Heart left ventricle (tissue), 16 donors: ENCODE measurements at places on chromosomes 16 and 17.

GRCh38 chr17:30906101-30906911 lies at the start of gene TEFM:
Gene TEFM, minus strand, starts transcription at chr17:30906238. Its CDS starts 40 bp downstream, at chr17:30906198.
- DNase-seq = peak; percentile 92

GRCh38 chr17:5895276-5895675 lies 174.9 kb upstream of the WSCD1 start:
- DNase-seq = no peak

DNA sequence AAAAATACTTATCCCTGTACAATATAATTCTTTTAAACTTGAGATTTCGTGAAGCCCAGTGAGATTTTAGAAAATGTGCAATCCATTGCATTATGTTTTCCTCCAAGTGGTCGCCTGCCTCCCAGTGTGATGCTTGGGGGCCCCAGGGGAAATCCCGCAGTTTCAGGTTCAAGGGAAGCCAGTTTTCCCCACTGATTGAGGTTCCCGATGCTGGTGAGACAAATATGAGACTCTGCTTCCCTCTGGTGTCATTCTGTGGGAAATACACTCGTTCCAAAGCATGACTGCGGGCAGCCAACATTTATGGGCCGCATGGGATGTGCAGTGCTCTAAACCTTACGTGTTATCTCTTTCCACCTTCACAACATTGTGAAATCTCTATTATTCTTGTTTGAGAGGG lies 200.8 kb downstream of the PRKCB start:
- DNase-seq = no peak

DNA sequence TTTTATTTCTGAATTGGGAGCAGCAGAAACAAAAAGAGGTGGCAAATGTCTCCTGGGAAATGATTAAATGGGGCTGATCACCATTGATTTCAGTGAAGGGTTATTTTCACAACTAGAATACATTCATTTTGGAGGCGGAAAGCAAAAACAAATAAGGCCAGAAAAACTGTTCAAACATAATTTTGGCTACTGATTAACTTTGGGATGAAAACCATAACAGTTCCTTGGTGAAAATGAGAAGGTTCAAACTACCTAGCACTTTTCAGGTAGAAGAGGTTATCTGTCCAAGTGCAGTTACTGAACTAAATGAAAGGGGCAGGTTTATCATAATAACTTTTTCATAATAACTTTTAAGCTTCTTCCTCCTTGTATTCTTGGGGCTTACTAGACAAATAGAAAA lies 718.5 kb downstream of the CDH11 start:
- no peak for DNase-seq

GRCh38 chr17:45143767-45144198 lies 4.5 kb upstream of the HEXIM1 start:
- peak; percentile 91 for DNase-seq

GRCh38 chr17:47935961-47936360 lies 5.4 kb upstream of the PNPO start:
- DNase-seq = no peak

- DNase-seq = no peak
Observed at GRCh38 chr16:27703545-27703944, 153.6 kb downstream of the KATNIP start.

- no peak for DNase-seq
Observed at GRCh38 chr17:48328457-48328856, 101.6 kb downstream of the SKAP1 start.

GRCh38 chr16:6967796-6968320 lies 364.8 kb upstream of the RBFOX1 start:
- no peak for DNase-seq

DNA sequence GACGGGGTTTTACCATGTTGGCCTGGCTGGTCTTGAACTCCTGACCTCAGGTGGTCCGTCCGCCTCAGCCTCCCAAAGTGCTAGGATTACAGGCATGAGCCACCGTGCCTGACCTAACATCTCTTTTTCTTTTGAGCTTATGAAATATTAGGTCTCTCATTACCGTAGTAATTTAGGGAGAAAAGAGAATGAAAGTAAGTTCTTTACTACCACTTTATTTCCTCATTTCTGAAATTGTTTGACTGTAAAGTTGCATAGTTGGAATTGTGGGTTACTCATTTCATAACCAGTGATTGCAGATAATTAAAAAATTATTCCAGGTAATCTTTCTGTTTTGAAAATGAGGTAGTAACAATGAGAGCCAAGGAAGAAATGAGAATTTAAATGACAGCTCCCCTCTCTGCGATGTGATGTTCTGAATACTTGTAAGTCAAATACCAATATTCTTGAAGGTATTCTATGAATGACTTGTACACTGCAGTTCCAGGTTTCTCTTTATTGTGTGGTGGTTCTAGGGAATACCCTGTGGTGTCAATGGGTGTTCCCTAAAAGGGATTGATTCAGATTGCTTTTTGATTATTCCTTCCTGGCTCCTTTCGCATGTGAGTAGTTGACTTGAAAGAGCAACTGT lies 28.3 kb downstream of the MAP2K4 start:
- no peak for DNase-seq

GRCh38 chr16:64531401-64531800 lies 590.5 kb downstream of the CDH11 start:
- no peak for DNase-seq

DNA sequence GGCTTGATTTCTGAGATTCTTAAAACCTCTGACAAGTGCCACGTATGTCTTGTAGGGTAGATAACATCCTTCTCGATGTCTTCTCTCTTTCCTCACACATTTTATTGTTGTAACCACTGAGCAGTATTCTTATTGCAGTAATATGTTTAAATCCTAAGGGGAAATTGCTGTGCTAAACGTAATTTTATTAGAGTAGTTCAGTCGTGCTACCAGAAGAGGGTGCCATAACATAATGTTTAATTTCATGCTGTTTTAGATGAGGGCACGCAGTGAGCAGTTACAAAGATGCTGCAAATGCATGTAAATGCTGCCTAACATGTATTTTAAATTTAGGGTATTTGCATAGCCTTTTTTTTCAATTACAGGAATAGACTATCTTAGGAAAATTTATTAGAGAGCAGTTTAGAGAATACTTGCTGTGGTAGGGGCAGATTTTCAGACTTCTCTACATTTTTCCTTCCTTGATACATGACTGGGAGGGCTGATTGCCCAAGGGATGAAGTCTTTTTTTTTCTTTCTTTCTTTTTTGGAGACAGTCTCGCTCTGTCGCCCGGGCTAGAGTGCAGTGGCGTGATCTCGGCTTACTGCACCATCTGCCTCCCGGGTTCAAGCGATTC lies 51.7 kb downstream of the GAN start:
- DNase-seq = no peak

- DNase-seq = no peak
Observed at GRCh38 chr16:8655184-8655717, 19.2 kb upstream of the ABAT start.

GRCh38 chr17:78895322-78895721 lies 7.7 kb downstream of the CEP295NL start:
- DNase-seq = no peak

DNA sequence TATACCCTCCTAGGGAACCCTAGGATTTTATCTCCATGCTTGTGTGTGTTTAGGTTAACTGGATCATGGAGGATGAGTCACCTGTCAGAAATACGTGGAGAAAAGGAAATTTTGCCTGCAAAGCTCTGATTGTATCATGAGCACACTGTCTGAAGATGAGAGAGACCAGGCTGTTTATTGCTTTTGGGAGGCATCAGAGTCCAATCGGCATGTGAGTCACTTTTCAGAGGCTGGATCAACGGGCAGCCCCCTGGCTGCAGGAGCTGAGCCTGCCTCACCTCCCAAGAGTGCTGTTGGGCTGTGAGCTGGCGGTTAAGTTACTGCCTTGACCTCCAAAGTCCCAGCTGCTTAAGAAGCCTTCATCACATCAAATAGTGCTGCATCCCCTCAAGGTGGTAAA lies 41.5 kb upstream of the MED9 start:
- DNase-seq = no peak

GRCh38 chr17:32112416-32112815 lies 29.9 kb upstream of the RHOT1 start:
- DNase-seq = no peak

DNA sequence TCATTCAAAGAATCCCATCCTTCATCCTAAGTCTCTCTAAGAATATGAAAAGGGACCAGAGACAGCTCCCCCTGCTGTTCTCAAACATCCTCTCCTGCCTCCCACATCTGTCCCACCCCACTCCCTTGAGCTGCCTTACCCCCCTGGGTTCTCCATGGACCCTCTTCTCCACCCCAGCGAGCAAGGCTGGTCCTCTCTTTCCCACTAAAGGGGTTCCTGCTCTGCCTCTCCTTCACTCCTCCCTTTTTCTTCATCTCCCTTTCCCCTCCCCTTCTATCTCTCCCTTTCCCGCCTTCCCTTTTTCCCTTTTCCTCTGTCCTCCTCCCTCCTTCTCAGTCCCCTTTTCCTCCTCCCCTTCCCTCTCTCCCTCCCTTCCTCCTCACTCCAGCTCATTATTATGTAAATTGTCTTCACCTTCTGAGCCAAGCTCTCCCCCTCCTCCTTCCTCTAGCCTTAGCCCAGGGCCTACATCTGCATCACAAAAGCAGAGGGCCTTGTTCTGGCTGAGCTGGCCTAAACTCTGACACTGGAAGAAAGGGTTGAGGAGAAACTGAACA lies 90.0 kb downstream of the GNAO1 start:
- no peak for DNase-seq

GRCh38 chr17:42683407-42684034 lies 1.2 kb downstream of the CNTNAP1 start:
- peak; percentile 35 for DNase-seq

GRCh38 chr16:84360170-84360569 lies 8.2 kb upstream of the ATP2C2 start:
- no peak for DNase-seq

- no peak for DNase-seq
Observed at GRCh38 chr17:31548709-31549108, 157.2 kb downstream of the RAB11FIP4 start.

DNA sequence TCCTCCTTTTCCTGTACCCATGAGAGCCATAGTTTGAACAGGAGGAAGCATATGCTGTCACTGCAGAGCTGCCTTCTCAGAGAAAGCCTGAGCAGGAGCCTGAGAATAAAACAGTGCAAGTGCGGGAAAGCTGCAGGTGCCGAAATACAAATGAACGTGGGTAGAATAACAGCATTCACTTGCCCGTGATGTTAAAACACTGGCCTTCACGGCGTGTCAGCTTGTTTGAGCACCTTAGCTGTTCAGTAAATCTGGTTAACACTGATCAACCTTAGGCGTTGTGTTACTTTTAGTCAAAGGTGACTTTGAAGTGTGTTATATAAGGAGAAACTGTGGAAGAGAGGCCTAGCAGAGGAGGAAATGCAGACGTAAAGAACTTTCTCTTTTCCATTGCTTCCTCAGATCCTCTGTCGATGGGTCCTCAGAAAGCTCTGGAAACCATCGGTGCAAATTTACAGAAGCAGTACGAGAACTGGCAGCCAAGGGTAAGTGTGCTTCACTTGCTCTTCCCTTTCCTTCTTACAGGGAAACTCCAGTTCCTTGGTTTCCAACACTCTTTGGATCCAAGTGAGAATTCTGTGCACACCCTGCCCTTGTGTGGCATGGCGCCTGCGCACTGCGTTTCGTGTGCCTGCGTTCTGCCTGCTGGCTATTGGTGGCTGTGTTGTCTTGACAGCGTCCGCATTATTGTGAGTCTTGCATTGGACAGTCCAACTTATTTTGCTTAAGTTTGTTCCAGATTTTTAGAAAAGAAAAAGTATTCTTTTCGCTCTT lies 98.9 kb downstream of the RPTOR start:
- DNase-seq = no peak

DNA sequence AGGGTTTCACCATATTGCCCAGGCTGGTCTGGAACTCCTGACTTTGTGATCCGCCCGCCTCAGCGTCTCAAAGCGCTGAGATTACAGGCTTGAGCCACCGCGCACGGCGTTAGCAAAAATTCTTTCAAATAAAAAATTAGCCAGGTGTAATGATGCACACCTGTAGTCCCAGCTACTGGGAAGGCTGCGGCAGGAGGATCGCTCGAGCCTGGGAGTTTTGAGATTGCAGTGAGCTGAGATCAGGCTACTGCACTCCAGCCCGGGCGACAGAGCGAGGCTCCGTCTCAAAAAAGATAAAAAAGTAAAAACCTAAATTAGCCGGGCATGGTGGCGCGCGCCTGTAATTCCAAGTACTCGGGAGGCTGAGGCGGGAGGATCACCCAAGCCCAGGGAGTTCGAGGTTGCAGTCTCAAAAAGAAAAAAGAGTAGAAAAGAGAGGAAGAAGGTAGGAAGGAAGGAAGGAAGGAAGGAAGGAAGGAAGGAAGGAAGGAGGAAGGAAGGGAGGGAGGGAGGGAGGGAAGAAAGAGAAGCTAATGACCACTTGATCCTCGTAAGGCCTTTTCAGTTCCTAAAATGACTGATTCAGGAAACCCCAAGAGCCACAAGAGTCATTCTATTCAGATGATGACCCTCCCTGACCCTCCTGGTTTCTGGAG lies 59.2 kb downstream of the SRL start:
- peak; percentile 49 for DNase-seq

DNA sequence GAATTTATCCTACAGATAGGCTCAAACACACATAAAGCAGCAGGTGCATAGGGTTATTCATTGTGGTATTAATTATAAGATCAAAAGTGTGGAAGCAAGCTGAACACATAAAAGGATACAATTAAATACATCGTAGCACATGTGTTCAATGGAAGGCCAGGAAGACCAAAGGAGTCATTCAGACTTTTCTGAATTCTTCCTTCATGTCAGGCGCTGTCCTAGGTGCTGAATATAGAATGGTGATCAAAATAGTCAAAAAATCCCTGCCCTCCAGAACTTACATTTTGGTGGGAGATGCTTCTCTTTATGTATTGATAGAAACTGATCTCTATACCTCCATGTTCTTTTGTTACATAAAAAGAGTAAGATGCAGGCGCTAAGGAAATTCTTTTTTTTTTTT lies 439.0 kb upstream of the ASIC2 start:
- no peak for DNase-seq

DNA sequence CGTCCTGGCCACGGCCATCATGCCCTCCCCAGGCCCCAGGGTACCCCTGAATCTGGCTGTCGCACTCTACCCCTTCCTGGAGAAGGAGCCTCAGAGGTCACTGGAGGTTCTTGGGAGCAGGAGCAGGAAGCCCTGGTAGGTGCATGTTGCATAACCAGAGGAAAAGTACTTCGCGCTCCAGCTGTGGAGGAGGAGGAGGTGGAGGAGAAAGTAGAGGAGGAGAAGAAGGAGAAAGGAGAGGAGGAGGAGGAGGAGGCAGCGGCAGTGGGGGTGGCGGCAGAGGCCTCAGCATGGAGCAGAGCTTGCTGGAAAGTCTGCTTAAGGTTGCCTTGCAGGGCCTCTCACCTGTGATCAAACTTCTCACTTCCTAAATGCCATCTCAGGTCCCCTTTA lies 61.8 kb downstream of the BAIAP2 start:
- DNase-seq = no peak

- no peak for DNase-seq
Observed at GRCh38 chr17:62126292-62126691, 61.2 kb upstream of the MED13 start.

DNA sequence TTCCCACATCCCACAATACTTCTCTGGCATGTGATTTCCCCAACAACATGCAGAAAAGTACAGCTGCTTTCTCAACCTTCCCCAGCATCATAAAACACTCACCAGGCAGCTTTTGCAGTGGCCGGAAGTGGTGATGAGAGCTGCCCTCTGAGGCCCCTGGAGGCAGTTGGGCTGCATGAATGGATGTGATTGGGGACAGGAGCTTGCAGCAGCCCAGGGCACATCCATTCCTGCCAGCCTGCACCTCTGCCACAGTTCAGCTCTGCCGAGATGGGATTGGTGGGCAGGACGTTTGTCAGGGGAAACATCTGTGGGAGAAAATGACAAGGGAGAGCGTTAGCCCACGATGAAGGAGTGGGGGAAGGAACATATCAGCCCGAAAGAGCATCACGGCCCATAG lies 19.8 kb downstream of the NUBP1 start:
- no peak for DNase-seq
